ENCODE measurements at places on chromosomes 1 and 21.

DNA sequence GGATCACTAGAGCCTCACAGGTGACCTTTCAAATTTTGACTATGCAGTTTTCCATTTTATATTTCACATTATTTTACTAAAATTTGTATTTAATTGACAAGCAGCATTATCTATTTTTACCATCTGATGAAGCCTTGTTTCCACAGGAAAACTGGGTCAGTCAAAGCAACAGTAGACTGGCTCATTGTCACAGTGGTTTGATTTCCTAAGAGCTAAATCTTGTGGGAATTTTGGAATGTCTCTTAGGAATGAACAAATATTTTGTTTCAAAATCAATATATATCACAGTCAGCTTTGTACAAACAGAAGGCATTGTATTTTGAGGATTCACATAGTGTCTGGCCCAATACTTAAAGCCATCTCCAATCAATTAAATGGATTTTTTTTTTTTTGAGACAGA lies 152.6 kb upstream of the RNPC3 start:
- DNase-seq = no peak

GRCh38 chr21:32457360-32457840 lies 44.9 kb downstream of the EVA1C start:
- no peak for DNase-seq

GRCh38 chr1:41484402-41485241 lies at the start of gene EDN2:
EDN2 (minus strand) TSS chr1:41484683; CDS start chr1:41484601, 82 bp downstream.
- DNase-seq = no peak

DNA sequence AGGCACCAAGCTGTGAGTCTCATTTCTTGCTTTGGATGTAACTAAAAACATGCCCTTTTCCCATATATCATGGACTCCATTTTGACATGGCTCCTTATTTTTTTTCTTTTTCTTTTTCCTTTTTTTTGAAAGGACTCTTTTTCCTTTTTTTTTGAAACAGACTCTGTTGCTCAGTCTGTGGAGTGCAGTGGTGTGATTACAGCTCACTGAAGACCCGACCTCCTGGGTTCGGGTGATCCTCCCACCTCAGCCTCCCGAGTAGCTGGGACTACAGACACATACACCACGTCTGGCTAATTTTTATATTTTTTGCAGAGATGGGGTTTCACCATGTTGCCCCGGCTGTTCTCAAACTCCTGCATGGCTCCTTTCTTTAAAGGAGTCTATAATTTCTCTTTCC lies 10.4 kb upstream of the SYCP1 start:
- no peak for DNase-seq

- no peak for DNase-seq
Observed at GRCh38 chr1:110787328-110788071, 85.4 kb upstream of the CD53 start.

DNA sequence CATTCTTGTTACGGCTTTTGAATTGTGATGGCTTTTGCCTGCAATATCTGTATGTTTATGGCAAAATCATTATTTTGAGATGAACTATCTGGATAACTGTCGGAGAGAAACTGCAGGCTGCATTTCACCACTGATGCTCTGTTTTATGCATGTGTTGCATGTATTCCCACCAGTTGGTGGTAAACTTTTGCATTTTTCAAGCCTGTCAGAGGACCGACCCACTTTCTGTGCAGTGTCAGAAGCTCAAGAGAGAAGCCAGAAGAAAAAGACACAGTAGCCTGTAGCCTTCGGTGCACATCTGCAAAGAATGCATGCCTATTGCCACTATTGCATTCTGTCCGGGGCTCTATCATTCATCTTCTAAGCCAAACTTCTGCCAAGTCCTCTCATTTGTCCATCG lies 41.6 kb downstream of the OLIG1 start:
- no peak for DNase-seq

DNA sequence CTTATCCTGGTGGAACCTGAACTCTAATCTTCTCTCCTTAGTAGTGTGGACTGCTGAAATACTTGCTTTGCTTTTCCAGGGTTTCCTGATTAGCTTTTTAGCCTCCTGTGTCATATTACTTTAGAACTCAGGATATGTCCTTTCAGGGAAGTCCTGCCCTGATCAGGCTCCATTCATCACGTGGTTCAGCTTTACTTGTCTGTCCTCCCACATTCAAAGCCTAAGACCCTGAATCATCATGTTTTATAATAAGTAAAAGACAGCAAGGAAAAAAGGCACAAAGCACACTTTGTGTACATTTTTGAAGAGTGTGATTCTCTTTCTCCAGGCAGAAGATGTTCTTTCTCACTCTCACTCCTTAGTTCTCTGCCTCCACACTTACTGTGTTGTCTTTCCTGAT lies 70.6 kb downstream of the PATJ start:
- no peak for DNase-seq

DNA sequence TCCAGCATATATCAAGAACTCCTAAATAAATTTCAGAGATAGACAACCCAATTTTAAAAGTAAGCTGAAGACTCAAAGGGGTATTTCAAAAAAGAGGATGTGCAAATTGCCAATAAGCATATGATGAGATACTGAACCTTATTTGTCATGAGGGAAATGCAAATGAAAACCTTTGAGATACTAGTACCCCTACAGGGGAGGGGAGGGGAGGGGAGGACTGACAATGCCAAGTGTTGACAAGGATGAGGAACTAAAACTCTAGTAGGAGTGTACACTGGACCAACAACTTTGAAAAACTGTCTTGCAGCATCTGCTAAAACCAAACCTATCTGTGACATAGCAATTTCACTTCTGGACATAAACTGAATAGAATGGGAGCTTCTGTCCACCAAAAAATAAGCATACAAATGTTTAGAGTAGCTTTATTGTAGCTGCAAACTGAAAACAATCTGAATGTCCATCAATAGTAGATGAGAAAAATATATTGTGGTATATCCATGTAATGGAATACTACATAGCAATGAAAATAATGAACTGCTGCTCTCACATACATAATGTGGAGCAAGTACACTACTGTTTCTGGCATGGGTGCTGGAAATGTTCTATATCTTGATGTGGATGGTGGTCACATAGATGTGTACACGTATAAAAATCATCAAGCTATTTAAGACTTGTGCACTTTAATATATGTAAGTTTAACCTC lies 57.2 kb downstream of the CDK18 start:
- DNase-seq = no peak

DNA sequence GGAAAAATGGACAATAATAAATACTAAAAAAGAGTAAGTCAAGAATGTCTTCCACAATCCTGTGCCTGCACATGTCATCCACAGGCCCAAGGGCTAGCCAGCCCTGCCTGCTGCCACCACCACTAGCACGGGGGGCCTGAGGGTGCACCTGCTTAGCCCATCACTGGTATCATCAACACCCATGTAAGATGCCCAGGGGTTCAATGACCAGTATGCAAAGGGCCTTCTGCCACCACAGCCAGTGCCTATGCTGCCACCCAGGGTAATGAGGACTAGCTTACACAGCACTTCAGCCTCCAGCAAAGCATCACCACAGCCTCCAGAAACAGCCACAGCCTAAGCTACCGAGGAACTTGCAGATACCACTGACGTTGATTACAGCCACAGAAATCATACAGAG lies 46.3 kb downstream of the POFUT2 start:
- DNase-seq = no peak

DNA sequence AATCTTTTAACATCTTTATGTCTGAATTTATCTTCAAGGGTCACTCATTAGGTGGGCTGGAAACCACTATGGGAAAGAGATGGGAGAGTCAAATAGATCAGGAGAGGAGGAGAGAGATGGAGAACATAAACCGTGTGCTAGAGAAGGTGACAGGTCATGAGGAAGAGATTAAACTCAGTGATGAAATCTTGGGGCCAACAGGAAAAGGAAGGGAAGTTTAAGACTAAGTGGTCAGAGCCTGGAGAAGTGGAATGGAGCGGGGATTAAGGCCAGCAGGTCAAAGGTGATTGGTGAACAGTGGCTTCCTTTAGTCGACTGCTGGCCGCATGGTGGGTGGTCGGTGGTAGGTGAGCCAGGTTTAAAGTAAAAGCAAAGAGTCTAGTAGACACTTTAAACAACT lies 169.3 kb upstream of the IVNS1ABP start:
- no peak for DNase-seq

DNA sequence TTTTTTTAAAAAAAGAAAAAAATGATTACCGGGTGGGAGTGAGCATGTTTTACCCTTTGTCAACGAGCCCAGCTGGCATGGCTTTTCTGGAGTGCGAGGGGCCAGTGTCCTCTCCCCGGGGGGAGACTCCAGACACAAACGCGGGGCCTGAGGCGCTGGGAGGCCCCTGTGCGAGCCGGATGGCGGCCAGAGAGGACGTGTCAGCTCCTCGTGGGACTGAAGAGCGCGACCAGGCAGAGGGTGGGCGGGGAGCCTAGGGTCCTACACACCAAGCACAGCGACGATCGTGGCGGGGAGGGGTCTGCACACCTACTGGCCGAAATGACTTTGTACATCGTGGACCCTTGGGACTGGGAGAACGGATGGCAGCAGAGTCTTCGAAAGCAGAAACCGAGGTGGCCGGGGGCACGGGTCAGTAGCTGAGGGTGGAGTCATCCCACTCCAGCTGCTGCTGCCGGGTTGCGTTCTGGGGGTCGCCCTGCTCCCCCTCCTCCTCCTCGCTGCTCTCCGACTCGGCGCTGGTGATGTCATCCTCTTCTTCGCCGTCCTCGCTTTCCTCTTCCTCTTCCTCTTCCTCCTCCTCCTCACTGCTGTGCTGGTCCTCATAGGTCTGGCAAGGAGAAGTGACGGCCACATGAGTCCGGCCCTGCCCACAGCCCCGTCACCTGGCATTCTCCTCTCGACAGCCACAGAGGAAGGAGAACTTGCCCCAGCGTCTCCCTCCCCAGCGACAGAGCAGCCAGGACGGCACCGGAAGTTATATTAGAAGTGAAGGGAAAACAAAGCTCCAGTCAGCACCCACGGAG lies 78.8 kb downstream of the PIK3CD start:
- no peak for DNase-seq

DNA sequence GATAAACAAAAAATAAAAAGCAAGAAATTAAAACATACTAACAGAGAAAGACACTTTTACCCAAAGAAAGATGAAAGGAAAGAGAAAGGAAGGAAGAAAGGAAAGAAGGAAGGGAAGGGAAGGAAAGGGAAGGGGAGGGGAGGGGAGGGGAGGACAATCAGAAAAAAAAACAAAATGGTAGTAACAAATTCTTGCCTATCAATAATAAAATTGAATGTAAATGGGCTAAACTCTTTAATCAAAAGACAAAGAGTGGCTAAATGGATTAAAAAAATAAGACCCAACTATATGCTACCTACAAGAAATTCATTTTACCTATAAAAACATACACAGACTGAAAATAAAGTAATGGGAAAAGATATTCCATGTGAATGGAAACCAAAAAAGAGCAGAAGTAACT lies 372.9 kb upstream of the NFIA start:
- DNase-seq = no peak

GRCh38 chr1:231236208-231236591 lies 4.8 kb upstream of the GNPAT start:
- DNase-seq = no peak

GRCh38 chr21:34700605-34701004 lies 31.8 kb downstream of the CLIC6 start:
- no peak for DNase-seq

DNA sequence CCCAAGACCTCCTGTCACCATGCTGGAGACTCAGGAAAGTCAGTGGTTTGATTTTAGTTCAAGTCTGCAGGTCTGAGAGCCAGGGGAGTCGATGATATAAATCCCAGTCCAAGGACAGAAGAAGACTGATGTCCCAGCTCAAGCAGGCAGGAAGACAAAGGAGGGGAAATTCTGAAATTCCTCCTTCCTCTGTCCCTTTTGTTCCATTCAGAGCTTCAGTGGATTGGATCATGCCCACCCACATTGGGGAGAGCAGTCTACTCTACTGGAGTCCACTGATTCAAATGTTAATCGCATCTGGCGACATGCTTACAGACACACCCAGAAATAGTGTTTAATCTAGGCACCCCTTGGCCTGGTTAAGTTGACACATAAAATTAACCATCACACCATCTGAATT lies 7.2 kb upstream of the ADAMTS1 start:
- no peak for DNase-seq

DNA sequence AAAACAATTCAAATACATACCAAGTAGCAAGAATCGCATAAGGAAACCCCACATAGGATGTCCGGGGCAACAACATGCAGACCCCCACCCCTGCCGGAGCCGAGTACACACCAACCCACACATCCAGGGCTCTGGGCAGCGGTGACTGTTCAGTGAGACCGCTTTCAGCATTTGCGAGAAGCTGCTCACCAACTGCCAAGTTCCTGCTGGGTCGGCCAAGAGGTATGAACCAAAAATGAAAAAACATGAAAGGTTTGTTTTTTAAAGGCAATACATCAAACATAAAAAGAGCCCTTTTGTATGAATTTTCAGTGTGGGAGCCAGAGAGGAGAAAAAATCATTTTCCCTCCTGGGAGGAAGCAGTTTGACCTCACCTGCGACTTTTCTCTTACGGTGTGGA lies 92.3 kb downstream of the SIM2 start:
- DNase-seq = no peak

DNA sequence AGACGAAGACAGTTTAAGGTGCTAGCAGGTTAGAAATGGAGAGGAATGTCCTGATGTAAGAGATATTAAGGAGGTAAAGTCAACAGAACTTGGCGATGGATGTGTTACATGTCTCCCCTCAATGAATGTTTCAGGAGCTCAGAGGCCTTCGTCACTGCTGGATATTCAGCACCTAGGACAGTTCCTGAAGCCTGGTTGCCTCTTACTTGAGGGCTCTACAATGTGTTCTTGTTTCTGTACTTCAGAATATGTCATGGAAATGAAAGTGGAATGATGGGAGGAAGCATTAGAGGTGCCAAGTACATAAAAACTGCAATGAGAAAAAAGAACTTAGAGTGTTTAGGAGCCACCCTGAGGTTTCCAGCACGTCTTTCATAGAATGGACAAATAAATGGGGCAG lies 17.7 kb downstream of the TNR start:
- no peak for DNase-seq

DNA sequence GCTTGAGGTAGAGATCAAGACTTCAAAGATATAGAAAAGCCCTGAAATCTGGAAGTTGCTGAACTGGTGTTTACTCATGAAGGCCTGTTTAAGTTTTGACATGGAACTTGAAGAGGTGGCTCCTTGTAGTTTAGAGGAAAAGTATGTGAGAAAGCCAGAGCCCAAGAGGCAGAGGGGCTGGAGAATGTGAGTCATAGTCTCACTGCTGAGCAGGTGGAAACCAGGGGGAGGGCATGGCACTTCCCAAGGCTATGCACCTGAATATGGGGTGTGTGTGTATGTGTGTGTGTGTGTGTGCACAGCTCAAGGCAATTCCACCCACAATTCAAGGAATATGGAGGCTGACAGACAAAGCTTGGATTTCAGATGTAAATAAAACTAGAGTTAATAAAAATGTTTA lies 46.8 kb upstream of the C1orf198 start:
- DNase-seq = no peak

DNA sequence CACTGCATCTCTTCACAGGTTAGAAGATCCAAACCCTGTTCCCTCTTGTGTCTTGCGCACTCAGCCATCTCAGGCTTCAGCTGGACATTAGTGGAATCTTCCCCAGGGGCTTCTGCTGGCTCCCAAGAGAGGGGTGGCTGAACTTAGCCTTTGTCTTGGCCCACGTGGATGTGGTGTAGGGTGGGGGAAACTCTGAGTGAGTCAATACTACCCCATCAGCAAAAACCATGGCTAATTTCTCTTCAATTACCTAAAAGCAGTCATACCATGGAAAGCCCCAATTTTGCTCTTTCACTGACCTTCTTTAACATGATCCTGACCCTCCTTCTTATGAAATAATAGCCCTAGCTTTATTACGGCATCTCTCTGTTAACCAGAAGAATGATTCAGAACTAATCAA lies 72.5 kb upstream of the RAB3GAP2 start:
- no peak for DNase-seq

GRCh38 chr21:45257673-45258341 lies 29.9 kb downstream of the POFUT2 start:
- no peak for DNase-seq

GRCh38 chr1:68112835-68113243 lies 62.4 kb upstream of the DIRAS3 start:
- DNase-seq = no peak
